CD4-positive, alpha-beta T cell treated with Interferon alpha-2 for 1 hour (primary cell): ENCODE measurements at places on chromosomes 1 and 21.

DNA sequence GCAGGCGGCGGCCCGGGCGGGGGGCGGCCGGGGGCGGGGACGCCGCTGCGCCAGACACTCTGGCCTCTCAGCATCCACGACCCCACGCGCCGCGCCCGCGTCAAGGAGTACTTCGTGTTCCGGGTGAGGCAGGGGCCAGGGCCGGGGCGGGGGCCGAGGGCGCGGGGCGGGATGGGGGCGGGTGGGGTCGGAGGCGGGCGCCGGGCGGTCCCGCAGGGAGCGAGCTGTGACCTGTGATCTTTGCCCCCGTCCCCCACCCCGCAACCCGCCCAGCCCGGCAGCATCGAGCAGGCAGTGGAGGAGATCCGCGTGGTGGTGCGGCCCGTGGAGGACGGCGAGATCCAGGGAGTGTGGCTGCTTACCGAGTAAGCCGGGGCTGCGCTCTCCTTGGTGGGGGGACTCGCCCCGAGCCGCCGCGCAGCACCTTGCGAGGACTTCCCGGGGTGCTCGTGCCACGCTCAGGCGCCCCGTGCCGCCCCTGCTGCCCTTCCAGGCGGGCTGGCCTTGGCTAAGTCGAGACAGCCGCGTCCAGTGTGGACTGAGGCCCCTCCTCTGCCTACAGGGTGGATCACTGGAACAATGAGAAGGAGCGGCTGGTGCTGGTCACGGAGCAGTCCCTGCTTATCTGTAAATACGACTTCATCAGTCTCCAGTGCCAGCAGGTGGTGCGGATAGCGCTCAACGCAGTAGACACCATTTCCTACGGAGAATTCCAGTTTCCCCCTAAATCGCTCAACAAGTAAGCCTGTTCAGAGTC, 514 bp downstream of the TPRG1L start:
- no peak for DNase-seq

DNA sequence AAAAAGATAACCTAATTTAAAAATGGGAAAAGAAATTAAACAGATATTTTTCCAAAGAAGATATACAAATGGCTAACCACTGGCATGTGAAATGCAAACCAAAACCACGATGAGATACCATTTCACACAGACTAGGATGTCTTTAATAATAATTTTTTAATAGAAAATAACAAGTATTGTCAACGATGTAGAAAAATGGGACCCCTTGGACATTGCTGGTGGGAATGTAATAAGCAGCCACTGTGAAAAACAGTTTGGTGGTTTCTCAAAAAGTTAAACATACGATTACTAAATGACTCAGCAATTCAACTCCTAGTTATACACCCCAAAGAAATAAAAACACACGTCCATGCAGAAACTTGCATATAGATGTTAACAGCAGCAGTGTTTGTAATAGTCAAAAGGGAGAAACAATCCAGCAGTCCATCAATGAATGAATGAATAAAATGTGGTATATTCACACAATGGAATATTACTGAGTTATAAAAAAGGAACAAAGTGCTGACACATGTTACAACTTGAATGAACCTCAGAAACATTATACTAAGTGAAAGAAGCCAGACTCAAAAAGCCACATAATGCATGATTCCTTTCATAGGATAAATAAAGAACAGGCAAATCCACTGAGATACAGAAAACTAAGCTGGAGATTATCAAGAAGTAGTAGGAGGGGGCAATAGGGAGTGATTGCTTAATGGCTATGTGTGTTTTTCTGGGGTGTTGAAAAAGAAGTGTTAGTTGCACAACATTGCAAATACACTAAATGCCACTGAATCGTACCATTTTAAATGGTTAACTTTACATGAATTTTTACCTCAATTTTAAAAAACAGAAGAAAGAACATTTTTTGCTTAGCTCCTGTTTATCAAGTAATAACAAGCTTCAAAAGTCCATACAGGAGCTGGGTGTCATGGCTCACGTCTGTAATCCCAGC, 4.1 kb downstream of the PPT1 start:
- DNase-seq, result no peak

DNA sequence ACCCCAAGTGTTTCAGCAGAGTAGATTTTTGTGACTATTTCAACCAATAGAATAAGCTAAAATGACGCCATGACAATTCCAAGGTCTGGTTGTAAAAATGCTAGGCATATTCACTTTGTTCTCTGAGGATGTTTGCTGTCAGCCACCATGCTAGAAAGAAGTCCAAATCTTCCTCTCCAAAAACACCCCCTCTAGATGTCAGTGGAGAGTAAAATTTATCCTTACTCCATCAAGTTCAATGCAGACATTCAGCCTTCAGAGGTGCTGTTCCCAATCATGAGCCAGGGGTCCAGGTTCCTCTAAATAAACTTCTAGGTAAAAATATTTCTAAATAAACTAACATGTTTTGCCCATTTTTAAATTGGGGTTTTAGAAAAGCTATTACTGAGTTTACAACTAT, 395.4 kb upstream of the ADAMTS5 start:
- DNase-seq, result no peak

DNA sequence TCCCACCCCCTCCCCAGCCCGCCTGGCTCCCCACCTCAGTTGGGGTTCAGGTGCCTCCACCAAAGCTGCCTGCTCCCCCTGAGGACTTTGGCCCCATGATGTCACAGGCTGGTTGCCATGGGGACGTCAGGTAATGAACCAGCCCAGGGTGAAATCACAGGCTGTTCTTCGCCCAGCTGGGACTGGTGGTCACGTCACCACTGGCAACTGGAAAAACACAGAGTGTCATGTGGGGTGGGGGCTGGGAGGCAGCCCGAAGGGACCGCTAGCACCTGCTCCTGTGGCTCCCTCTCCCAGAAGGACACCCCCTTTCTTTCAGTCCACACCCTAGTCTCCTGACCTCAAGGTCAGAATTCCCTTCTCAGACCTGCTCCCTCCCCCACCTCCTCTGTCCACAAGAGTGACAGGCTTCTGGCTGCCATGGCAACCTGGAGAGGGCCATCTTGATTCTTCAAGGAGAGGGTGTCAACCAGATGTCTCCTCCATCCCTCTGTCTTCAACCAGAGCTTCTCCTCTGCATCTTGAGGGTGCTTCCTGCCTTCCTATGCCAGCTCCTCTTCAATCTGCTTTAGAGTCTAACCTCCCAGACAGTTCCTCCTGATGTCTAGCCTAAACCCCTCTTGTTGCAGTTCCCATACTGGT, 6.2 kb downstream of the FAM131C start:
- DNase-seq, result no peak

- no peak for DNase-seq
Measured at GRCh38 chr1:231357187-231357772, 19.2 kb downstream of the SPRTN start.

DNA sequence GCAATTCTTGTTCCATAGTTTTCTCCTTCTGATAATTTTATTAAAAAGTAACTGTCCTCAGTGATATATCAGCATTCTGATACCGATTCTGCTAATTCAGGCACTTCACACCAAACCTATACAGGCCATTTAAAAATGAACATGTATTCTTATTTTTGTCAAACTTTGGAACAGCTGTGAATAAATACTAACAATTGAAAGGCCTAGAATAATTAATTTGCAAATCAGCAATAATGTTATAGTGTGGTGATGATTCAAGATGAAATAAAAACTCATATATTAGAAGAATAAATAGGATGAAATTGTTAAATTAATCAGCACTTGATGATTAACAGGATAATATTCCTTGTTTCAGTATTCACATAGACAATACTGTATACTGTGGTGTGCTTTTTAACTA, 9.9 kb downstream of the CDKN2C start:
- DNase-seq, result no peak

DNA sequence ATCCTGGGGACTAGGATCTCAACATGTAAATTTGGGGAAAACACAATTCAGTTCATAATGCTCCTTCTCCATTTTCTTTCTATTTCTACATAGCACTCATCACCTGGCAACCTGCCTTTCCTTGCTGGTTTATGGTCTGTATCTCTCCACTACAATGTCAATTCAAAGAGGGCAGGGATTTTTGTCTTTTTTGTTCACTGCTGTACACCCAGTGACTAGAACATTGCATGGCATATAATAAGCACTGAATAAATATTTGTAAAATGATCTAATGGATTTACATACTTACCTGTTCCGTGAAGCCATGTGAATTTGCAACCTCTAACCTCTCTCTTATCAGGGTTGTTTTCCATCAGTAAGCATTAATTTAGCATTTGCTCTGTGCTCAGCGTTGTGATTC, 27.4 kb upstream of the TBX15 start:
- DNase-seq, result no peak

- DNase-seq, result no peak
Measured at GRCh38 chr1:225427235-225428067, at the start of gene LBR. Gene LBR (minus strand): TSS chr1:225428038. CDS start chr1:225424075, 3,963 bp downstream.

DNA sequence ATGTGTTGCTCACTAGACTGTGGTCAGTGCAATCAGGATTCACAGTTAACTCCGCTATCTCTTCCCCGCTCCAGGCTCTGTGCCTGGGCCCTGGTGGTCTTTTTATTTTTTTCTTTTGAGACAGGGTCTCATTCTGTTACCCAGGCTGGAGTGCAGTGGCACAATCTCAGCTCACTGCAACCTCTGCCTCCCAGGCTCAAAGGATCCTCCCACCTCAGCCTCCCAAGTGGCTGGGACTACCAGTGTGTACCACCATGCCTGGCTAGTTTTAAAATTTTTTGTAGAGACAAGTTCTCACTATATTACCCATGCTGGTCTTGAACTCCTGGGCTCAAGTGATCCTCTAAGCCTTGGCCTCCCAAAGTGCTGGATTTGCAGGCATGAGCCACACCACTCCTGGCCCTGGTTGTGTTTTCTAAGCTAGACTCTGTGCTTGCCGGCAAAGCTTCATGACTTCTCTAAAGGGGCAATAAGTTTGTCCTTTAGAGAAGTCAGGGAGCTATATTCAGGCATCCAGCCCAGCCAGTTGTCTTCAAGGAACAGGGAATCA, 1.4 kb downstream of the RCSD1 start:
- no peak for DNase-seq

DNA sequence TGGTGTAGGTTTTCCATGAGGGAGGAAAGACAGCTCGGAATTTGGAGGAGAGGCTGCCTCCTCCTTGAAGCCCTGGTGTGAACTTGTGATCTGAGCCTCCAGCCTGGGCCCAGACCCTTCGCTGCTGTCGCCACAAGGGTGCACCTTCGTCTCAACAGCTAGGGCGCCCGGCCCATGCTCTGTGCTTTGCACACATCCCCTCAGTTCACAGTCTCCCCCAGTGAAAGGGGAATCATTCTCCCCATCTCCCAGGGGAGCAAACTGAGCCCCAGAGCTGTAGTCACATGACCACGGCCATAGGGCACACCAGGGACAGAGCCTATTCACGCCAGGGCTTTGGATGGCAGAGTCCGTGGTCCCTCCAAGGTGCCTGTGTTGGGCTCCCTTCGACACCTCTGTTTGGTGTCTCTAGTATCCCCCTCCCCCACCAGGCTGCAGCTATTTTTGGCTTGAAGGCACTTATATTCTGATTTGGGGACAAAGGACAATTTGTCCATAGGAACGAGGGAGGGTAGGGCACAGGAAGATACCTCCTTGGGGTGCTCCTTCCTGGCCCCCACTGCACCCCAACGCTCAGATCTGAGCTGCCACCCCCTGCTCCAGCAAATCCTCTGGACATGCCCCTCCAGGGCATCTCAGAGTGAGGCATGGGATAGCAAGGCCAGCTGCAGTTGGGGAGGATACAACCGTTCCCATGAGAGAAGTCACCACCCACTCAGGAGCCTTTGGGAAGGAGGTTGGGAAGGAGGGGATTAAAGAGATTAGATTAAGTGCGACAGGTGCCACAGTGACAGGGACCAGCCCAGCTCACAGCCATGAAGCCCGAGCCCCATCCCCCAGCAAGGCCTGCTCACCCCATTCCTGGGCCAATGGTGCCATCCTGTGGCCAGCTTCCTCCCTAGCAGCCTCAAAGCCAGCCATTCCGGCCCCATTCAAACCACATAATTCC, 15.7 kb downstream of the MATN1 start:
- peak; percentile 48 for DNase-seq

DNA sequence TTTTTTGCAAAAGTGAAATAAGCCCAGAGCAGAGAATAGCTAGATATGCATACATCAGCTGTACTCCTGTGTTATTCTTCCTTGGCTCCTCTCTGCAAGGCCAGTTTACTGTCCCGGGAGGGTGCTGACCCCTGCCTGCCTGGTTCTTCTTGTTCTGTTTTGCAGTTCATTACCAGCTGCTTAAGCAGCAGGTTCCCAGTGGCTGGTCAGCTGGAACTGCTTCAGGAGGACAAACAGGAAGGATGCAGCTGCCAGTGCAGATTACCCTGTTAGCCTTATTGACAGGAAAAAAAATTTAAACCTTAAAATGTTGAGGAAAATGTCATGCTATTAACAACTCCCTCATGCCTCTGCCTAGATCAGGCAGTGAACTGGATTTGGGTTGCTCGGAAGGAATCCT, 16.0 kb upstream of the LRIG2 start:
- no peak for DNase-seq

GRCh38 chr1:48687282-48688045, 89.2 kb downstream of the BEND5 start:
- DNase-seq, result no peak

DNA sequence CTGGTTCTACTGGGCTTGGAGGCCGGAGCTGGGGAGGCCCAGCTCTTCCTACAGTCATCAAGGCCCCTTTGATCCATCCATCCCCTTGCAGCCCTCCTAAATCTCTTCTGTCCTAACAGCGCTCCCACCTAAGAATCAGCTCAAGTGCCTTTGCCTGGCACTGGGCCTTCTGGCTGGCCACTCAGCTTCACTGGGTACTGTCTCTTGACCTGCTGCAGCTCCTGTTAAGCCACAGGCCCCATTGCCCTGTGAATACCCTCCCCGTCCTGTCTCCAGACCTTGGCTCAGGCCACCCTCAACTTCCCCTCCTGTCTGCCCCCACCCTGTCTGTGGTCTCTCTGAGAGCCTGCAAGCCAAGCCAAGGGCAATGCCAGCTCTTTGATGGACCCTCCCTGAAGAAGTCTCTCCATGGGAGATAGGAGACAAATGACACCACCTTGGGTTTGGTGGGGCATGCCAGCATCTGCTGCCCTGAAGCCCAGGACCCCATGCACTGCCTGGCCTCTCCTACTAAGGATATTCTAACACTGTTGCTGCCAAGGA, 27.3 kb downstream of the FAM151A start:
- no peak for DNase-seq
